NT2/D1 (cell line): ENCODE measurements at places on chromosomes 3 and 15.
A peak's percentile ranks its signal among the peaks of the same experiment; 100 is the strongest.

- DNase-seq: no peak
Measured at GRCh38 chr3:25170021-25170420, 258.0 kb upstream of the RARB start.

- DNase-seq: peak; percentile 47
Measured at GRCh38 chr15:94582368-94582767, 351.0 kb downstream of the MCTP2 start.

DNA sequence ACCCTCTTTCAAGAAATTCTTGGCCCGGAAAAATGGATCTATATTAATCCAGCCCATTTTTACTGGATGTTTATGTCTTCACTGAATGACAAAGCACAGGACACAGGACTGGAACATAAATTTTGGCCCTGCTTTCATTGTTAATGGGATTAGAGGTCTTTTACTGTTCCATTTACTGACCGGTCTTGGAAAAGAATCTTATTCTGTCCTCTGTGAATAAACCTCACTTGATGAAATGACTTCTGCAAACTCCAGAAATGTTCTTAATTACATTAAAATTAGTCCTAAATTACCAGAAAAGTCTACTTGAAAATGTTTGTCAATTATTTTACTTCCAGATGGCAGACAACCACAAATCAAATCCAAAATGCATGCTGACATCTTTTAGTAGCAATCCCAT lies 79.3 kb upstream of the SLC24A5 start:
- no peak for DNase-seq

GRCh38 chr3:74301056-74301455 lies 313.4 kb downstream of the CNTN3 start:
- DNase-seq: no peak

DNA sequence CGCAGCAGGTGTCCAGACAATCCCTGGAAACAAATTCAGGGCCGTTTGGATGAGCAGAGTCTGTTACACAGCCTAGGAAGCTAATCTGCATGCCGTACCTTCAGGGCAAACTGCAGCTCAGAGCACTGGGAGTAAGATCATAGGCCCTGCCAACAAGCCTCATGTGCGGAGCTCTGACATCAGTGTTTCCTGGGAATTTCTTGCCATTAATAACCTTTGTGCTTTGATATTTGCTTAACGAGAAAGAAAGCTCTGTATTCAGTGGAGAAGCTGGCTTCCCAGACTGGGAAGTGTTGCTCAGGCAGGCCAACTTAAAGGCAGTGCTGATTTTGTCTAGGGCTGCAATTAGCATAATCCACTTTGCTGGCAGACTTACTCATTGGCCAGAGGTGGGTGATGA lies 116.1 kb upstream of the KLHL25 start:
- no peak for DNase-seq

DNA sequence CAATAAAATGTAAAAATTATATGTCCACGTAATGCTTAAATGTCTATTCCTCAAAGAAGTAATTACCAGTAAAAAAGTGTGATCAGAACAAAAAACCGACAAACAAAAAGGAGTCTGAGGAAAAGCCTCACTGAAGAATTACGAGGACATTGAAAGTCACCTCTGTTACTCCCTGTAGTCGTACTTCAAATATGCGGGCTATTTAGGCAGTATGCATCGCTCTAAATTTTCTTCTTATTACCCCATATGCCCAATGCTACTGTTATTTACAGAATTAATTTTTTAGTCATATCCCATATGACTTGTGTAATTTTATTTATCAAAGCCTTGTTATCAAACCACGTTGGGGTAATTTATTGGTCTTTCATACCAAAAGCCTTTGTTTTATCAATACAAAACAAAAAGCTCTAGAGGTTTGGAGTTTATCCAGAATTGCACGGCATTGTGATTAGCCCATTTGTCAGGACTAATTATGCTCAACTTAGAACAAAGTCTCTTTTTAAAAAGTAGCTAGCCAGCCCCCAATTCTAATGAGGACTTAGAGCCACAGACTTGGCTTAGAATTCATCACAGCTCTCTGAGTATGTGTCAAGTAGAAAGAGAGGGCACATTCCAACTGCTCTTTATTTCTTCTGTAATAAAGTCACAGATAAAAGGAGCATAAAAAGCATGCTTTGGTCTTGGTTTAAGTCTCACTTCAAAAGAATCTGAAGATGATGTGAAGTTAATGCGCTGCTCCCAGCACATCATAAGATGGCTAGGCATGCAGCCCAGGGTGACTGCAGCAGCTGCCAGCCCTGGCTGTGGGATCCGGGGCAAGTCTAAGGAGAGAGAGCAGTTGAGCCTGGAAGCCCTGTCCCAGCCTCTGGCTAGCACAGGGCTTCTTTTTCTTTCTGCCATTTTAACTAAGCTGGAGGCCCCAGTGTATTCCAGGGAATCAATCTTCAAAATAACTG lies 521.0 kb downstream of the GABRG3 start:
- DNase-seq: no peak

DNA sequence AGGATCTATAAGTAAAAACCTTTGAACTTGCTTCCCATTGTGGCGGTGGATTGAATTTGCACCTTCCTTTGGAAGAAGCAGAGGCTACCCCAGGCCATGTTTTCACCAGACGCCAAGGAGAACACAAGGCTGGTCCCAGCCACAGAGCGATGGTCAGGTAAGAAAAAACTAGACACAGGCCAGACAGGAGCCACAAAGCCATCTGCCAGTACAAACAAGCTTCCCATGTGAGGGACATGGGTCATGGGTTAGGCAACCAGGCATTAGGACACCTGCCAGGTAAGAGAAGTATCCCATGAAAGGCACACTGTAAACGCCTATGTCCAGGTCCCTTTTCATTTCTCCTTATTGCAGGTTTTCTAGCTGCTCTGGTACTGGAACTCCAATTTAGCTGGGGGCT lies 190.2 kb downstream of the KLF13 start:
- no peak for DNase-seq

GRCh38 chr3:125280668-125281361 lies 68.3 kb upstream of the SLC12A8 start:
- DNase-seq: peak; percentile 18

- no peak for DNase-seq
Measured at GRCh38 chr15:65344214-65344913, 33.4 kb downstream of the IGDCC3 start.

DNA sequence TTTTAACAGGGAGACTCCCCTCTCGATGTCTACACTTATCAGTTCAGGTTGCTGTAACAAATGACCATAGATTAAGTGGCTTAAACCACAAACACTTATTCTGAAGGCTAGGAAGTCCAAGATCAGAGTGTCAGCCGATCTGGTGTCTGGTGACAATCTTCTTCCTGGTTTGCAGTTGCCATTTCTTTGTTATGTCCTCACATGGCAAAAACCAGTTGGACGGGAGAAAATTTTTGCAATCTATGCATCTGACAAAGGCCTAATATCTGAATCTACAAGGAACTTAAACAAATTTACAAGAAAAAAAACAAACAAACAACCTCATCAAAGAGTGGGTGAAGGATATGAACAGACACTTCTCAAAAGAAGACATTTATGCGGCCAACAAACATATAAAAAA lies 116.9 kb upstream of the FOXB1 start:
- no peak for DNase-seq

DNA sequence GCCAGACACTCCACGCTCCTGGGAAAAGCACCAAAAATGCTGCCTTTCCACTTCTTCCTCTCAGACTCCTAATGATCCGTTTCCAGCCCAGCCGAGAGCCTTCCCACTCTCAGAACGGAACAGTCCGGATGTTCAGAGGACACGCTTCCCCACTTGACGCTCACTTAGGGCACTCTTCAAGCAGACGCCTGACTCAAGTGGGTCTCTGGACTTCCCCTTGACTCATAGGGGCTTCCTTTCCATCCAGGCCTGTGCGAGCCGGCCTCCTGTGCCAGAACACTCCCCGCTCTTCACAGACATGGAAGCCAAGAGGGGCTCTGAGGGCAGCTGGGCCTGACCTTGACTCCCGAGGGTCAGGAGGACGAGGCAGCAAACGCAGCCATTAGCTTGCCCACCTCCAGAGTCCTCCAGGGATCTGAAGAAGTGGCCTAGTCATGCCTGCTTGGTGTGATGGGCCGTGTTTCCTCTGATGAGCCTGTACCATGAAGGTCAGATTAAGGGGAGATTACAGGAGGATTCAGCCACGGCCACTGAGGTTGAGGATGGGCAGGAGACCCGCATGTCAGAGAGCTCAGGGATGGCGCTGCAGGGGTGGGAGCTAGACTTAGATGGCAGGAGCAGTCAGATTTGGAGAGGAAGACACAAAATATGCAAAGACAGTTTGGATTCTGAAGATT lies 114.7 kb upstream of the TLE3 start:
- no peak for DNase-seq

DNA sequence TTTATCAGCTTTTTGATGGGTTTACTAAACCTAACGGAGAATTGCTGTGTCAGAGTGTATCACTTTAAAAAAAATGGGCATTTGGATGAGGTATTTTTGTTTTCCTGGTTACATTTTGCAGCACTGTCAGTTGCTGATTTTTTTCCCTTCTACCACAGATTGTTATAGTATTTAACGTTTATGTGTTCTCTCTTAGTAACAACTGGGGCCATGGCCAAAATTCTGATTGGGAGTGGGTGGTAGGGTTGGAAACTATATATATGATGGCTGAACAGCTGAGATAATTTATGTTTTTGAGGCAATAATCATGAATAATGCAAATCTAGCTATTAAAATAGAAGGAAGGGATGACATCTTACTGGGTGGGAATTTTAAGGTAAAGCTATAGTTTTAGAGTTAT lies 229.4 kb upstream of the SUCLG2 start:
- no peak for DNase-seq

GRCh38 chr3:119774444-119774843 lies 7.5 kb upstream of the NR1I2 start:
- no peak for DNase-seq

DNA sequence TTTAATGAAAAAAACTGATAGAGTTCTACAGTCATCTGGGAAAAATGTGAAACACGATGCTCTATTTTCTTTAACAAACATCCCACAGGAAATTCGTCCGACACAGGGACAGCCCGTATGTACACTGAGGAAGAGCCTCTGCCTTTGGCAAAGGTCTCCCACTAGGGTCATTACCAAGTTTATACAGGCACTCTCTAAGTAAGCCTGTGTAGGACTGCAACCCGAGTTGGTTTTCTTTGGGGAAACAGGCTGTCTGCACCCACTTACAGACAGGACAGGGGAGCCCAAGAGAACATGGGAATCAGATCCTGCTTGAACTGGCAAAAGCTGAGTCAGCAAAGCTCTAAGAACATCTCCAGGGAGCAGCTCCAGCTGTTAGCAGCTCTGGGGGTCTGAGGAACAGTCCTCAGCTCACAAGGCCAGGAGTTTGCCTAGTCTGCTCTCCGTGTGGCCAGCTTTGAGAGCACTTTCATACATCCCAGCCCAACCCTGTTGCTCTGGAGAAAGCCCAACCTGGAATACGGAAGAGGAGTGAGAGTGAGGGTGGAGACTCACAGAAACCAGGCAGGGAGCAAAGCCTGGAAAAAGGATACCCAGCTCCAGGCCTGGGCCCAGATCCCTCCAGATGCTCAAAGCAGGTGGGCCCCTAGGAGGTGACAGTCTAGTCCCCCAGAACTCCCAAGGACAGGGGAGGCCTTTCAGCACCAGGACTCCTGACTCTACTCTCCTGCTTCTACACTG lies 1.9 kb downstream of the TBC1D2B start:
- DNase-seq: peak; percentile 56

DNA sequence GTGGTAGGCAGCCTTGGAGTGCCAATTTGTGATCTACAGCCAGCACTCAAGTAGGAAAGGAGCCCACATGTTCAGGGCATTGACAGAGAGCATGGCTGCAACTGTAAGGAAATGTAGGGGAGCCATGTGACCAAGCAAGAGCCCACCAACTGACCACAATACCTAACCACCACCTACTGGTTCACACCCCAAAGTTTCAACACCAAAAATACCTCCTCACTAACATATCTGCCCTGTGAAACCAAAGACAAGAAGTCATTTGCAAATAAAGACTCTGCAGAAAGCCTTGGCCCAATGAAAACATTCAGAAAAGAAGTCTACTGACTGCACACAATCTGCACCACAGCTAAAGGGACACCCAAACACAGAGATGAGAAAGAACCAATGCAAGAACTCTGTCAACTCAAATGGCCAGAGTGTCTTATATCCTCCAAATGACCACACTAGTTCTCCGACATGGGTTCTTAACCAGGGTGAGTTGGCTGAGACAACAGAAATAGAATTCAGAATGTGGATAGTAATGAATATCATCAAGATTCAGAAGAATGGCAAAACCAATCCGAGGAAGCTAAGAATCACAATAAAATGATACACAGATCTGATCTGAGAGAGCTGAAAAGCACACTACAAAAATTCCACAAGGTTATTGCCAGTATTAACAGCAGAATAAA lies 40.6 kb downstream of the SLC9C1 start:
- no peak for DNase-seq

GRCh38 chr15:35698966-35699575 lies 153.1 kb upstream of the DPH6 start:
- no peak for DNase-seq

GRCh38 chr3:62318365-62318751 lies 55.0 kb downstream of the FEZF2 start:
- DNase-seq: no peak

DNA sequence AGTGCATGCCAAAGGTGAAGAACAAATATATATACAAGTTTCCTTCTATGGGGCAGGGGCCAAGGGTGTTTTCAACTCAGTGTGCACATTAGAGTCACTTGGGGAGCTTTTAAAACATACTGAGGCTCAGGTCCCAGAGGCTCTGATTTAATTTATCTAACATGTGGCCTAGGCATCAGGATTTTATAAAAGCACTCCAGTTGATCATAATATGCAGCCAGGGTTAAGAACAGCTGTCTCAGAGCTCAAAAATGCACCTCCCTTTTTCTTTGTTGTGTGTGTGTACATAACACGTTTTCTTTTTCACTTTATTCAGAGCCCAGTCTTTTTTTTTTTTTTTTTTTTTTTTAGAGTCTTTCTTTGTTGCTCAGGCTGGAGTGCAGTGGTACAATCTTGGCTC lies 57.9 kb upstream of the SETD2 start:
- no peak for DNase-seq

- no peak for DNase-seq
Measured at GRCh38 chr15:42736178-42736792, 643 bp downstream of the CDAN1 start.

GRCh38 chr3:9179826-9180763 lies 69.4 kb downstream of the SRGAP3 start:
- DNase-seq: no peak

GRCh38 chr3:117011687-117012250 lies 302.2 kb downstream of the TUSC7 start:
- DNase-seq: no peak

- DNase-seq: no peak
Measured at GRCh38 chr15:47437491-47437890, 279.8 kb upstream of the SEMA6D start.

DNA sequence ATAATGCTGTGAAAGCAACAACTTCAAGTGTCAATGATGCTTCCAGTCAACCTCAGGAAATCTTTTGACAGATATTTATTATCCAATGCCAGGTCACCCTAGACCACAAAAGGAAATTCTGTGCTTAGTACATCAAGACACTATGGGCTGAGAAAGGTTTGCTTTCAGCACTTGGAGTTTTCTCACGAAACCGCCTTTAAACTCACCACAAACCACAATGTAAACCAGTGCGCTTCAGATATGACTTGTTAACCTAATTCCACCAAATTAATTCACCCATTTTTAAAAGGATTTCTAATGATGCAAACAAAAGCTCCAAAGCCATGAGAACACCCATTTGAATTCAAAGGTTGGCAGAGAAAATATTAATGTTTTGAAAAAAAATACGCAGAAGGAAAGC lies 292.9 kb upstream of the NR2F2 start:
- DNase-seq: no peak

GRCh38 chr3:81105789-81106488 lies 655.5 kb downstream of the GBE1 start:
- DNase-seq: no peak

- no peak for DNase-seq
Measured at GRCh38 chr3:65894679-65895453, 143.9 kb downstream of the MAGI1 start.
